Activated gamma-delta T cell treated with anti-CD3 and anti-CD28 coated beads, Interleukin-2, amount 50 U/mL, for 16 hours (primary cell): ENCODE measurements at places on chromosomes 12 and 14.

DNA sequence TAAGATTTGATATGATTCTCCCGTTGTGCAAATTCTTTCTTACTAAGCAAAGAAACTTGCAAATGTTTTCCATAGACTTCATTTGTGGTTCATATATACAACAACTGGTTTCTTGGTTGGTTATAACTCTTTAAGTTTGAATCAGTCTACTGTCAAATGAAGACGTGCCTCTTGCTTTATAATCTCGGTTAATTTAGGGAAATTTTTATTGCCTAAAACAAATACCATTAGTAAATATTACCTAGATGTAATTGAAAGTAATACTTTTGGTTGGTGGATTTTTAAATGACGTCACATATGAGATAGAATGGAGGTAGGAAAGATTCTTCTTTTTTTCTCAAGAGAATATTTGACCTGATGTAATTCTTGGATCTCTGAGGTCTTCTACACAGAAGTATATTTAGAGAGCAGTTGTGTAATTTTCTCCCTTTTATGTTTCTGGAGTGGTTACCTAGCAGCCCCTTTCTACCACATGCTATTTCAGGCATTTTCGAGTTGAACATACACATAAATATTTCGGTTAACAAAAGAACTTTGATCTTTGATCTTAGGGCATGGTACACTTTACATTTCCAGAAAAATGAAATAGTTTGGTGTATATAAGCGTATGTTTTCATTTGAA lies 1.7 kb downstream of the ATF7IP start:
- DNase-seq, result no peak

- no peak for DNase-seq
Observed at GRCh38 chr12:13428538-13429265, 232.2 kb downstream of the EMP1 start.

GRCh38 chr12:118959348-118959747 lies 22.0 kb upstream of the SRRM4 start:
- DNase-seq, result no peak

DNA sequence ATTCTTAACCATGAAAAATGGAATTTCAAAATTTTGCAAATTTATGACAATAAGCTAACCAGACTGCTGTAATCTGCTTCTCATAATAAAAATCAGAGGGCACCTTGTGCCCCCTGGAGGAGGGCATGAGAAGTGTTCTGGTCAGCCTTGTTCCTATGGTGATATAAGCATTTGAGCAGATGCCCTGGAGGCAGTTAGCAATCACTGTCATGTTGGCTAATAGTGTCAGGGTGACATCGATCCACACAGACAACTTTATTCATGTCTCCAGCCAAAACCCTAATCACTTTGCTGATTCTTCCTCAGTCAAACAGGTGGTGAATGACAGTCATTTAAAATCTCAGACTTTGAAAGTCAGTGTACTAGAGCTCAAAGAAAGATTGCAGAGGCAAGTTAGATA lies 943.0 kb downstream of the GALC start:
- DNase-seq, result no peak

GRCh38 chr14:104594310-104595046 lies 10.1 kb downstream of the TMEM179 start:
- DNase-seq, result no peak

DNA sequence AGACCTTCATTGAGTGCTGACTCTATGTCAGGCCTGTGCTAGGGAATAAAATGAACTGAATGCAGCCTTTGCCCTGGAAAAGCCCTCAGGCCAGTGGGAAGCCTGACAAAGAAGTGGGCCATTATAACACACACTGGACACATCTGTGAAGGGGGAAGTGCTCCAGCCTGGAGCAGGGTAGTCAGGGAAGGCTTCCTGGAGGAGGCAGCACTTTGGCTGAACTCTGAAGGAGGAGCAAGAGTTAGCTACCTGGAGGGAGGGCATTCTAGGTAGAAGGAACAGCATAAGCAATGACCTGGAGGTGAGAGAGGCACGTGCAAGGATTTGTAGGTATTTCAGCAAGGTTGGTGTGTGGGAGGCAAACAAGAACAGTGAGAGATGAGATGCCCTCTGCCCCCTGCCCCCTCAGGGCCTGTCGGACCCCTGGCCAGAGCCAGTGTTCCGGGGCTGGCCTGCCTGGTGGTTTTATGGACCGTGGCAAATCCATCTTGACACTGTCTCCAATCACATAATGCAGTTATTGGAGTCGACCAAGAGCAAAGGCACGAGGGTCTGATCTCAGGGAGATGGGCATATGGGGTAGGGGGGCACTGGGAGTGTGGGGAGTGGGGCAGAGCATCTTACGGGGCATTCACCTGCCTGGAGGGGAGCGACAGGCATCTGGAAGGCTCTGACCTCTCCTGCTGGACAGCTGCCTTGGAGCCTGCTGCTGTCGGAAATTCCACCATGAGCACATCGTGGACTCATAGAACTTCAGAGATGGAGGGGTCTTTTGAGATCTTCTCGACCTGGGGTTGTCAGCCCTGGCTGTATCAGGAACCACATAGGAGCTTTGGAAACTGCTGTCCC lies 2.7 kb upstream of the FAM222A start:
- no peak for DNase-seq

DNA sequence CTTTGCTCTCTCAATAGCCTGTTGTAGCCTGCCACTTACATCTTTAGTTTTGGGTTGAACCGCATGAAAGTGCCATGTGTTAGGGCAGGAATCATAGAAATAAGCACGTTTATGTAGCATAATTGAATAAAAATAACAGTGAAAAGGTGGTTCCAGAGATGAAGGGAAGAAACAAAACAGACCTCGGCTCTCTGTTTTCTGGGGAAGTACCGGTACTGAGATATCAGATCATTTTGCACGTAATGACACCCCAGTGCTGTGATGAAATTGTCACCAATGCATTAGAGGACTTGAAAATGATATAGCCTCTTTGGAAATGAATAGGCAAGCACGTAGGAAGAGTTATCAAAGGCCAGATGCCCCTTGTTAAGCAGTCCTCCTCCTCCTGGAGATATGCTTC lies 42.5 kb upstream of the DLK1 start:
- DNase-seq, result no peak

GRCh38 chr14:90512329-90512991 lies 115.6 kb downstream of the CALM1 start:
- DNase-seq, result no peak

GRCh38 chr14:74490486-74490885 lies 2.6 kb downstream of the NPC2 start:
- DNase-seq, result no peak

GRCh38 chr14:91410771-91411536 lies 6.7 kb downstream of the CCDC88C start:
- DNase-seq, result no peak

DNA sequence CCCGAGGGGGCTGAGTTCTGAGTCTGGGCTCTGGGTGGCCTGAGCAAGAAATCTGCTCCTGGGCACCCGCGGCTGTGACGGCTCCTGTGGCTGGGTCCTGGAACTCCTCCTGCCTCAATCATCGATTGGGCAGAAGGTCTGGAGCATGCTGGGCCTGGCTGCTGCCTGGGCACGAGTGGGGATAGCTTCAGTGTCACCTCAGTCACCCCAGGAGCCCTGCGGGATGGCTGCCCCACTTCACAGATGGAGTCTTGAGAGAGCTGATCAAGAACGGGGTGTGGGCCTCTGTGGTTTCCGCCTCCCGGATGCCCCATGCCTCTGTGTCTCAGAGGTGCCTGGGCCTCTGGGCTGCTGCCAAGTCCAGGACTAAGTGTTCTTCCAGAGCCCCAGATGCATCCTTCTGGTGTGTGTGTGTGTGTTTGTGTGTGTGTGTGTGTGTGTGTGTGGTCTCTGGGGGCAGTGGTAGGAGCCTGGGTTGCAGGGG lies 185.6 kb upstream of the C14orf180 start:
- DNase-seq, result peak; percentile 53

- no peak for DNase-seq
Observed at GRCh38 chr12:77082021-77082420, 16.7 kb upstream of the E2F7 start.

DNA sequence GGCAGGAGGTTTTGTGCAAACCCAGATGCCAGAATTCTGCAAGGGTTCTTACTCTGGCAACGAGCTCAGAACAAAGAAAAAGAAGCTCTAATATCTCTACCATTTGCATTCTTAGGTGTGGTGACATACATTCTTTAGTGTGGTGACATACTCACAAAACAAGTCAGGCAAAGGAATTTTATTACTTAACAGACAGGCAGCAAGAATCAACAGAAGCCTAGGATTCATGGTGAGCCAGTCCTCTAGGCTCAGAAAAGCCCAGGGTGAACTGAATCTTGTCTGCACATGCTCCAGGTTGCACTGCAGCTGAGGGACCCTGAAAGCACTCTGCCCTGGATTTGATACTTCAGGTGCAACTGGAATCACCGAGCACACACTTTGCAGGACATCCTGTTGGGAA lies 122.4 kb upstream of the PTPRQ start:
- DNase-seq, result no peak

GRCh38 chr14:33774723-33775470 lies 176.0 kb downstream of the EGLN3 start:
- DNase-seq, result no peak

GRCh38 chr12:538731-539539 lies 79.2 kb downstream of the B4GALNT3 start:
- DNase-seq, result peak; percentile 13

GRCh38 chr14:45181806-45182205 lies 46.1 kb downstream of the FANCM start:
- no peak for DNase-seq

GRCh38 chr12:109715310-109716091 lies 1.9 kb downstream of the FAM222A start:
- no peak for DNase-seq

DNA sequence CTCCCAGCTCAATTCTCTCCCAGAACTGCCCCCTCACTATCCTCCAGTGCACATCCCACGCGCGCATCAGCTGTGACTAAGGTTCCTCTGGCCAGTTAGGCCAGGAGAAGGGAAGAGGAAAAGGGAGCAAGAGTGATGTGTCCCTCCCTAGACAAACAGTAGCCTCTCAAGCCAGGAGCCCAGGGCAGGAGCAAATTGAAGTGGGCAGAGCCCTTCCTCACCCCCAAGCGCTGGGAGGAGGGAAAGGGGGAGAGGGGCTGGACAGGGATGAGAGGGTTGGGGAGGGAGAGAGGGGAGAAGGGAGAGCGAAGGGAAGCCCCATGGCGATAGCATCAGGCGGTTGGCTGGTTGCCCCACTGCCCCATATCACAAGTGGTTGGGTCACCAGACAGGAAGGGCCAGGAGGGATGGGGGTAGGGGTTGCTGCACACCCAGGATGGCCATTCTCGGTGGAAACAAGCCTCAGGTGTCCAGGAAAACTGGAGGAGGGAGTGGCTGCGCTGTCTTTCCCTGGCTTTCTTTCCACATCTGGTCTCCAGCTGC lies 1.1 kb downstream of the CD63 start:
- no peak for DNase-seq

- DNase-seq, result no peak
Observed at GRCh38 chr12:108589840-108590229, 8.0 kb downstream of the TMEM119 start.

GRCh38 chr14:55756557-55756956 lies 176.6 kb downstream of the KTN1 start:
- no peak for DNase-seq
